Pons (tissue), 1 donor: ENCODE measurements at places on chromosomes 2 and 18.

DNA sequence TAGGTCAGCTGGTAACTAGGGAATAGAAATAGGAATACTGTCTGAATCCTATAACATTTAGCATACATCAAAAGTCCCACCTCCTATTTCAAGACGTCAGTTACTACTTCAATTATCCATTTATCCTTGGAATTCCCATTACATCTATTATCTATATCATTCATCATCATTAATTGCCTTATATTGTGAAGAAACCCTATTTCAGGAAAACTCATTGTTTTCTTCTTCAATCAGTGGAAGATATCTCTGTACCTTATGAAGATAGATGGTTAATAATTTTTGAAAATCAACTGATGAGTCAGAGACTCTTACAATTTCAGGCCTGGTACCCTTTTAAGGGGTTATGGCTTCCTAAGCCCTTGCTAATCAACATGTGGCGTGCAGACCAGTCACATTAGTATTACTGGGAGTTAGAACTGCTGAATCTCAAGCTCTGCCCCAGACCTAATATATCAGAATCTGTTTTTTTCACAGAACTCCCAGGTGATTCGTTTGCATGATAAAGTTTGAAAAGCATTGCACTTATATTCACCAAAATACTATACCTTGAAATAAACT is 69.3 kb upstream of the PGAP1 start:
- DNase-seq, result no peak

DNA sequence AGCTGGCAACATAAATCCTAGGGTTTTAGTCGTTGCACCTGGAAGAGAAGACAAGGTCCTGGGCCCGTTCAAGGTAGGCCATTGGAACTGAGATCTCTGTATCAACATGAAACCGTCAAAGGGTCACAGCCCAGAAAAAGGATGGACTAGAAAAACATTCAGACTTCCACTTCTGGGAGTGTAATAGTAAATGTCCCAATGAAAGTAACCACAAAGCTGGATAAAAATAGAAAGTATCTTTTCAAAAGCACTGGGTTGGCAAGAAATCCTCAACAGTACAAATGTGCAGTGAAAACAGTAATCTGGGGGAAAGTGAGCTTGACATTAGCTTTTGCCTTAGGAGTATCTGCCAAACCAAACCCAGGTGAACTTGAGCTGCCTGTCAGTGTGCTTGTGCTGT is 12.9 kb downstream of the CGREF1 start:
- no peak for DNase-seq

DNA sequence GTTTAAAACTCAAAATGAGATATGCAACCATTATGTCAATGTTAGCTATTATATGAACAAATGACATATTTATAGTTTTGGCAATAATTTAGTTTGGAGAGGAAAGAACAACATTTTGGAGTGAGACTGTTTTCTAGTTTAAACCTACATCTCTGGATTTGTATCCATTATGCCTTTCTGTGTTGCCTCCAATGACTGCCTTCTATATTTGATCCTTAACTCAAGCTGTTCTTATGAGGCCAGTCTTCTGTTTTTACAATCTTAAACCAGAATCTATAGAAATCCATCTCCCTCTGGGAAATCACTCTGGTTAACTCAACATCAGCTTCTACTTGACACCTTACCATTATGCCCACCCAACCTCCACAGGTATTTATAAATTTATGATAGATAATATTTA is 67.5 kb downstream of the ZNF385B start:
- DNase-seq, result no peak

- no peak for DNase-seq
Measured at GRCh38 chr18:23990474-23991410, 23.8 kb upstream of the TTC39C start.

DNA sequence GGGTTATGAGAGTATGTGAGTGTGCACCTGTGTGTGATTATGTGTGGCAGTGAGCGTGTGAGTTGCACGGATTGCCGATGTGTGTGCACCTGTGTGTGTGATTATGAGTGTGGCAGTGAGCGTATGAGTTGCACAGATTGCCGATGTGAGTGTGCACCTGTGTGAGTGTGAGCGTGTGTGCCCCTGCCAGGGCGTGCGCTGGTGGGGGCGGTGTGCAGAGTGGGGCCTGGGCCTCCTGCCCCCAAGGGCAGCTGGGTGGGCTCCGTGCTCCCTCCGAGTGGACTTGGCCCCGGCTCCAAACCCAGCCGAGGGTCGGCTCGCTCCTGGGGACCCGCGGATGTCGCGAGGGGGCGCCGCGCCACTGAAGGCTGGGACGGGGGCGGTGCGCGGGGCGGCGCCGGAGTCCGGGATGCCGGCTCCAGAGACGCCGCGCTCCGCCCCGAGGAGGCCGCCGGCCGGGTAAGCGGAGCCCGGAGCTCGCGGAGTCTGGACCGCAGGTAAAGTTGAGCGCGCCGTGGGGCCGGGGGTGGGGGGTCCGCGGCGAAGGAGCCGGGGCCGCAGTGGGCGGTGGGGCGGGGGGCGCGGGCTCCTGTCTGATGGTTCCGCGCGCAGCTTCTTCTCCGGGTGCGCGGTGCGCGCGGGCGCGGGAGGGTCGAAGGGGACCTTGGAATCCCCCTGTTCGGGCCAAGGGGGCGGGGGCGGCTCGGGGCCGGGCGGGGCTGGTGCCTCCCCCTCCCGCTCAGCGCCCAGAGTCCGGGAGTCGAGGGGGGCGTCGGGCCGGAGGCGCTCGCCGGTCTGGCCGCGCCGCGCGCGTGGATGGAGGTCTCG is at the start of gene KCNG2:
TSS of gene KCNG2 (plus strand) at position 421 of the 828 bp plus-strand sequence. CDS start 65,730 bp downstream, outside the sequence.
- no peak for DNase-seq

GRCh38 chr18:66325251-66325650 is 278.6 kb downstream of the CDH19 start:
- no peak for DNase-seq

- DNase-seq, result no peak
Measured at GRCh38 chr18:6681331-6681875, 48.1 kb upstream of the ARHGAP28 start.
